ENCODE measurements at places on chromosomes 12 and 14.
A peak's percentile ranks its signal among the peaks of the same experiment; 100 is the strongest.

GRCh38 chr14:72404998-72405397 is 472.8 kb downstream of the RGS6 start:
- DNase-seq = no peak

DNA sequence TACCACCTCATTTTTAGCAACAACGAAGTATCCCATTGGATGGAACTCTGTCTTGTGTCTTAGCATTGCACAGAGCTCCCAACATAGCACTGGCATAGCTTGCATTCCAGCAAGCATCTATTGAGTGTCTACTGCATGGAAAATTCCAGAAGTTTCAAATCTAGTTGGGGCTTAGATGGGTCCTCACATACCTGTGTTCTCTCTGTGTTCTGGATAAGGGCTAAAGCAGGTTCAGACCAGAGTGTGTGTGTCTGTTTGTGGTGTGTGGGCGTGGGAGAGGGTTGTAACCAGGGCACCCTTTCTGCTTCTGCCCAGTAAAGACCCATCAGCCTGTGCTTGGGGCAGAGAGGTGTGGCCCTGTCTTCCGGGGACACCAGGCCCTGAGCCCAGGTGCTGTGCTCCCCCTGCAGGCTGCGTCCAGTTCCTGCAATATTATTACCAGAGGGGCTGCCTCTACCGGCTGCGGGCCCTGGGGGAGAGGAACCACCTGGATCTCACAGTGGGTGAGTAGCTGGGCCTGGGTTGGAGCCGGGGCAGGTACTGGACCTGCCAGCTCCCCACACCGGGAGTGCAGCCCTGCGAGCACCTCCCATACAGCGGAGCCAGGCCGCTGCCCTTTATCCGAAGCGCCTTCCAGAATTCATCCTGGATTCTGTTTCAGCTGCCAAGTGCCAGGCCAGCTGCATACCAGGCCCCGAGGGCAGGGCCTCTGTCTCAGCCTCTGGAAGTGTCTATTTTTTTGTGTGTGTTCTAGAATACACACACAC is 20.3 kb downstream of the RHOF start:
- DNase-seq = peak; percentile 50

GRCh38 chr14:68586896-68587751 is 205.7 kb downstream of the ZFP36L1 start:
- DNase-seq = peak; percentile 72

GRCh38 chr12:122031342-122032216 is 9.9 kb downstream of the BCL7A start:
- no peak for DNase-seq
